ENCODE measurements at places on chromosomes 1 and 21. TPM values are rescaled to one million over a fixed set of nuclear protein-coding genes. Genes with fewer than 3 reads are reported as not detected.

DNA sequence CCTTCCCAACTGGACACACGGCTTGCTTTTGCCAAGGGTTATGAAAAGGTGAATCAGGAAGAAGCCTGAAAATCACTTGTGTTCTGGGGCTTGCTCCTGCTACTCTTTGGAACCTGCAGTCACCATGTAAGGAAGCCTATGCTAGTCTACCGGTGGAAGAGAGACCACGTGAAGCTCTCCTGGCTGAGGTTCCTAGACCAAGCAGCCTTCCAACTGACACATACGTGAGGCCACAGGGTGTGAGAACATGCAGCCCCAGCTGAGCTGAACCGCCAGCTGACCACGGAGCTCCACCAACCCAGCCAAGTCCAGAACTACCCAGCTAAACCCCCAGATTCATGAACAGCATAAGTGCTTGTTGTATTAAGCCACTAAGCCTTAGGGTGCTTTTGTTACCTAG, 72.8 kb upstream of the KRTAP19-8 start:
- DNase-seq: no peak

Gene LAPTM5
- total RNA-seq: 2.2 TPM

- no peak for DNase-seq
Observed at GRCh38 chr1:22914633-22915217, 57.9 kb downstream of the LACTBL1 start.

Gene DDX59
- total RNA-seq: 9.2 TPM

Gene TAGLN2
- total RNA-seq: 584 TPM

GRCh38 chr1:90579212-90579802, 137.8 kb downstream of the BARHL2 start:
- no peak for DNase-seq

Gene GBP4
- total RNA-seq: 0.35 TPM

Data from epithelial cell of proximal tubule (primary cell).